ENCODE measurements at places on chromosomes 4 and X. TPM values are rescaled to one million over a fixed set of nuclear protein-coding genes. Genes with fewer than 3 reads are reported as not detected.

MID1 gene
- total RNA-seq = 38.8 TPM

TMEM33 gene
- 58.2 TPM for total RNA-seq

FGF13 gene
- total RNA-seq = 91.7 TPM

MAGEA8 gene
- total RNA-seq = not detected

ANOS1 gene
- total RNA-seq = 18.8 TPM

MID2 gene
- 12.2 TPM for total RNA-seq

CXCL11 gene
- total RNA-seq = not detected

All from parietal lobe (tissue), 2 donors.